ENCODE measurements at places on chromosomes 5 and 9.
A peak's percentile ranks its signal among the peaks of the same experiment; 100 is the strongest.

DNA sequence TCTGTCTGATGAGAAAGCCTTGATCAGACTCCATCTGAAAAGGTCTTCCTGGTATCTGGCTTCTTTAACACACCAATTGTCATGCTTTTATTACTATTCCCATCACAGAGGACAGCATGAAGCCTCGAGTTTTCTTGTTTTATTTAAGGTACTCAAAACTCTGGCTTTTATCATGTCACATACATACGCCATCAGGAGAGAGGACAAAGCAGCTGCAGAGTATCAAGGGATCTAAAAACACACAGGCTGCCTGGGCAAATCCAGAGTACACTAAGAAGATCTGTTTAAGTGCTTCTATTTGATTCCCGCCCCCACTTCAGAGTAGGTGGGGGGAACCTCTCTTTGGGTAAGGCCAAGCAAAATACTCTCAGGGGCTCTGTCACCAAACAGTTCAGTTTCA is 277.2 kb downstream of the SPOCK1 start:
- DNase-seq: no peak

- DNase-seq: no peak
These were observed 3.6 kb downstream of the SUSD3 start for GRCh38 chr9:93061791-93062763.

DNA sequence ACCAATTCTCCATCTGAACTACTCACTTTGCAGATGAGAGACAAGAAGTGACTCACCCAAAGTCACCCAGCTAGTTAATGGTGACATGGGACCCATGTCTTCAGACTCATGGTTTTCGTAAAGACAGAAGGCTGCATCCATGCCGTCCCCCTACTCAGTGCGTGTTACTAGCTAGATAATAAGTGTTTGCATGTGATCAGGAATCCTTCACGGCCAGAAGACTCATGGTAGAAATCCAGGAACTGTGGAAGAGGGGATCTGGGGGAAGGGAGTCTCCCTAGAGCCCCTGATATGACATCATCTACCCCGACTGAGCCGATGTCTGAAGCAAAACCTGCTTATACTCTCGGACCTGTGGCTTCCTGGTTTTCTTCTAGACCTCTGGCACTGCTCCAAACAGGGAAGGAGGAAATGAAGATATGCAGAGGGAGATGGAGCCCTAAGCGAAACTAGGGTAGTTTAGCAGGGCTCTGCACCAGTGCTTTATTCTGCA is 3.3 kb downstream of the RNF183 start:
- no peak for DNase-seq

- DNase-seq: peak; percentile 25
These were observed 16.8 kb upstream of the PHYKPL start for GRCh38 chr5:178249191-178249989.

- DNase-seq: no peak
These were observed 561 bp downstream of the SEC61B start for GRCh38 chr9:99222416-99223270.

DNA sequence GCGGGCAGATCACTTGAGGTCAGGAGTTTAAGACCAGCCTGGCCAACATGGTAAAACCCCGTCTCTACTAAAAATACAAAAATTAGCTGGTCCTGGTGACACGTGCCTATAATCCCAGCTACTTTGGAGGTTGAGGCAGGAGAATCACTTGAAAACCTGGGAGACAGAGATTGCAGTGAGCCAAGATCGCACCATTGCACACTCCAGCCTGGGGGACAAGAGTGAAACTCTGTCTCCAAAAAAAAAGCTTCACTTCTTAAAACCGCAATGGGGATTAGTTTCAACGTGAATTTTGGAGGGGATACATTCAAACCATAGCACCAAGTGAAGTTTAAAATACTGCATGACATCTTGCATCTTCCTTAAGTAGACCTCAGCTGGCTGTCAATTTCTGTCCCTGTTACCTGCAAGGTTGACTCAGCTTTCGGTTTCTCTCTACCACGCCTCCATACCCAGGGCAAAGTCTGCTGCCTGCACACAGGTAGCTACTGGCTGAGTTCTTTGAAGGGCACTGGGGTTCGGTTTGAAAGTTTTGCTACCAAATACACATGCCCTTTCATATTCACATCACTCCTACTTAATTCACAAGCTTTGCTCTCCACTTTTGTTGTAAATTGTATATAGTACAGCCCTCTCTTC is 69.3 kb downstream of the KIAA1958 start:
- no peak for DNase-seq

GRCh38 chr5:157456301-157456700 is 3.7 kb upstream of the NIPAL4 start:
- no peak for DNase-seq

DNA sequence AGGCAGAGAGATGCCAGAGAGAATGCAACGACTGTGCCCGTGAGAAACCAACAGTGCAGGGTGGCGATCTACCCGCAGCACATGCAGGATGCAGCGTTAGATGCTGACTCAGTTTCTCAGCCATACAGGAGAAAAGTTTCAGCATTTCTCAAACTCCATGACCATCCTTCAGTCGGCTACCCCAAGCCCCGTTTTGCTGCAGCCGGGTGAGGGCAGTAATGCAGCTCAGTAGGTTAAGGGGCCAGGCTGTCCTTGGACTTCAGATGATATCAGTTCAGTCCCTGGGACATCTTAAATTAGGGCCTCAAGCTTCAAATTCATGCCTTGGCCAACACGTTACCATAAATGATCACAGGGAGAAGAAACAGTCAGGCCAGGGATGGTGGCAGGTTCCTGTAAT is 125.5 kb downstream of the PALM2AKAP2 start:
- no peak for DNase-seq

DNA sequence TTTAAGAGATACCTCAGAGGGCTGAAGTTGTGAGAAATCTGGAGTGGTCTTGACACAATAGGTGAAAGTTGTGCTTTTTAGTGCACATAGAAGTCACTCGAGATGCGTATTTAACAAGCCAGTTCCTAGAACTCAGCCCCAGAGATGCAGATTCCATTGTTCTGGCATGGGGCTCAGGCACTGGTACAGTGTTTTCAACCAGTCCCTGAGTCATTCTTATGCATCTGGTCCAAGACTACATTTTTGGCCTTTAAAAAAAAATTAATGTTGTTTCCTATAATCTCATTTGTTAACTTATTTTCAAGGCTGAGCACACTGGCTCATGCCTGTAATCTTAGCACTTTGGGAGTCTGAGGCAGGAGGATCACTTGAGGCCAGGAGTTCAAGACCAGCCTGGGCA is 29.6 kb downstream of the PTTG1 start:
- DNase-seq: no peak

- no peak for DNase-seq
These were observed 58.5 kb upstream of the PJA2 start for GRCh38 chr5:109468288-109468676.

GRCh38 chr9:111195766-111196165 is 134.3 kb downstream of the OR2K2 start:
- no peak for DNase-seq

- no peak for DNase-seq
These were observed 77.9 kb downstream of the UHRF2 start for GRCh38 chr9:6490863-6491262.

GRCh38 chr5:117624201-117624600 is 1049.6 kb upstream of the SEMA6A start:
- DNase-seq: no peak

All from KG1 (cell line).